Lung (tissue), 17 donors: ENCODE measurements at places on chromosomes 6 and 20. TPM values are rescaled to one million over a fixed set of nuclear protein-coding genes. Genes with fewer than 3 reads are reported as not detected.

DNA sequence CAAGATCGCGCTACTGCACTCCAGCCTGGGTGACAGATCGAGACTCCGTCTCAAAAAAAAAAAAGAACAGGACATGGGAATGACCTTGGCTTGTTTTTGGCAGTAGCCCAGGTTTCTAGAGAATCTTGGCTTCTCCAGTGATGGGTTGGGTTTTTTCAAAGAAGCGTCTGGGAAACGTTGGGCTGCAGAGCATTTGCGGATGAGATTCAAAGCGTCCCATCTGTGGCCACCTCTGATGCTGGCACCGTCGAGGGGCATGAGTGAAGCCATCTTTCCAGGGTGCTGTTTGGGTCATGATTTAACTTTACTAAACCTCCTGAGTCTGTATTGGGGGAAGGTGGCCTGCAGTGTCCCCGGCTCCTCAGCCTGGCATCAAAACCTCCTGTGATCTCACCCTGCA, 43.2 kb upstream of the SRF start:
- H3K27ac ChIP-seq: no peak overlapping the region
- H3K4me1 ChIP-seq: peaks cover 63% of the 10 kb centered on the region
- no peak overlapping the region for H3K4me3 ChIP-seq

PDE7B gene
- total RNA-seq: 3.7 TPM

- no peaks in the 10 kb centered on the region for H3K36me3 ChIP-seq
- H3K4me3 ChIP-seq: peak overlapping the region; percentile 37
- no peaks in the 10 kb centered on the region for H3K27me3 ChIP-seq
These were observed 149.5 kb upstream of the NEDD9 start for GRCh38 chr6:11381801-11382513.

GRCh38 chr6:64252256-64252655, 616.7 kb downstream of the PHF3 start:
- no peaks in the 10 kb centered on the region for H3K36me3 ChIP-seq
- DNase-seq: no peak
- no peak overlapping the region for H3K27ac ChIP-seq
- no peaks in the 10 kb centered on the region for H3K4me1 ChIP-seq
- no peak overlapping the region for H3K4me3 ChIP-seq

MAS1 gene
- total RNA-seq: 0.14 TPM

DNA sequence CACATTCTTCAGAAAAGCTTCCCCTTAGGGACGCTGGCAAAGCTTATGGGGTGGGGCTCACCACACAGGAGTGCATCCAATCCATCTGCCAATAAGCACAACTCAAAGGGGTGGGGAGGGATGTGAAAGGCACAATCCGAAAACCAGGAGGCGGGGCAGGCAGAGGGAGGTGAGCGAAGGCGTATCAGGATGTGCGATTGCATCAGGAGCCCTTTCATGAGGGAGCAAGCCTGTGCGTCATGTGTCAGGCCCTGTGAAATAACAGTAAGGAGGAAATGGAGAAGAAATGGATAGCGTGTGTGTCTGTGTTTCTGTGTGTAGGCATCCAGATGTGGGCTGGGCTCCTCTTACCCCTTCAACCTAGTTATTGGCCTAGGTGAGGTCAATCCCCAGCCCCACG, 382.4 kb upstream of the CDH4 start:
- H3K36me3 ChIP-seq: no peaks in the 10 kb centered on the region
- no peak overlapping the region for H3K27ac ChIP-seq
- no peak overlapping the region for H3K4me3 ChIP-seq
- no peaks in the 10 kb centered on the region for H3K4me1 ChIP-seq
- DNase-seq: no peak
- H3K27me3 ChIP-seq: no peaks in the 10 kb centered on the region

- H3K27me3 ChIP-seq: no peaks in the 10 kb centered on the region
- H3K4me1 ChIP-seq: no peaks in the 10 kb centered on the region
- no peak overlapping the region for H3K27ac ChIP-seq
- H3K4me3 ChIP-seq: no peak overlapping the region
These were observed 108.0 kb upstream of the MOCS1 start for GRCh38 chr6:40042232-40042631.

DNA sequence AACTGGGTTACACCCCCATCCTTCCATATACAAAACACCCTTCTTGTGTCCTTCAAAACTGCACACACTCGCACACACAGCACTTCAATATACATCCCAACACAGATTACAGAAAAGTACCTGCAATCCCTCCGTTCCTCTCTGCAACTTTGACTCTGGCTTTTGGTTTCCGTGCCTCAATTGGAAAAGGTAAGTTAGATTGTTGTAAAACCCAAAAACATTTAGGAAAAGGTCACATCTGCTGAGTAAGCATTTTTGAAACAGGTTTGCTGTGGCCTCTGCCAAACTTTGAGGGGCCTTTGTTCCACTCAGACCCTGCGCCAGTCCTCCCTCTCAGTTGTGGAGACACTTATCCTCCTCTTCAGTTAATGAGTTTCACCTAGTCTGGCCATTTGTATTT, 4.2 kb downstream of the NKX2-4 start:
- no peak overlapping the region for H3K27ac ChIP-seq
- H3K36me3 ChIP-seq: peaks cover 4% of the 10 kb centered on the region
- DNase-seq: no peak
- H3K4me3 ChIP-seq: no peak overlapping the region

DNA sequence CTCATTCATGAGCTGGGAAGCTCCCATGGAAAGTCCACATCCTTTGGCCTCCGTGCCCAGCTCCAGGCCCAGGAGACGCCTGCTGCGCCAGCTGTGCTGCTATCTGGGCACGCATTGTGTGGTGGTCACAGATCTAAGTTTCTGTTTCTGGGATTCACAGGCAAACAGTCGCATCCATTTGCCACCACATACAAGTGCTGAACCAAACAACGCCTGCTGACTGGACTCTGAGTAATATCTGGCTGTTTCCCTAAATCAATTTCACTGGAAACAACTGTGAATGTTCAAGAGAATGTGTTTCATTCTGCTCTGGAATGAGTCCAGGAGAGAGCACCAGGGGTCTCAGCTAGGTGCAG, 45.5 kb downstream of the IRF4 start:
- no peak overlapping the region for H3K4me3 ChIP-seq
- DNase-seq: no peak
- H3K27me3 ChIP-seq: no peaks in the 10 kb centered on the region
- H3K4me1 ChIP-seq: no peaks in the 10 kb centered on the region

DNA sequence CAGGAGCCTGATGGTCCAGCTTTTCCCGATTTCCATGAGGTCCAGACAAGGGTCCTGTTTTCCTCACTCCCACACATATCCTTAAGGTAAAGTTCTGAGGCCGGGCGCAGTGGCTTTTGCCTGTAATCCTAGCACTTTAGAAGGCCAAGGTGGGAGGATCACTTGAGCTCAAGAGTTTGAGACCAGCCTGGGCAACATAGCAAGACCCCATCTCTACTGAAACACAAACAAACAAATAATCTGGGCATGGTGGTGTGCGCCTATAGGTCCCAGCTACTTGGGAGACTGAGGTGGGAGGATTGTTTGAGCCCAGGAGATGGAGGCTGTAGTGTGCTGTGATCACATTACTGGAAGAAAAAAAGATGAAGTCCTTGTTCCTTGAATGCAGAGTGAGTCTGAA, 53.2 kb upstream of the IYD start:
- H3K27ac ChIP-seq: no peak overlapping the region
- no peaks in the 10 kb centered on the region for H3K36me3 ChIP-seq
- no peaks in the 10 kb centered on the region for H3K27me3 ChIP-seq
- H3K4me1 ChIP-seq: no peaks in the 10 kb centered on the region
- no peak for DNase-seq

GRCh38 chr20:45469336-45470261, at the start of gene WFDC2:
Gene WFDC2, plus strand, starts transcription at chr20:45469753. Its CDS starts 29 bp downstream, at chr20:45469782.
- H3K27me3 ChIP-seq: peaks cover 20% of the 10 kb centered on the region
- DNase-seq: peak; percentile 63
- H3K36me3 ChIP-seq: no peaks in the 10 kb centered on the region
- no peak within 1 kb of the TSS for H3K27ac ChIP-seq
- H3K4me3 ChIP-seq: peak within 1 kb of the TSS; percentile 12

DNA sequence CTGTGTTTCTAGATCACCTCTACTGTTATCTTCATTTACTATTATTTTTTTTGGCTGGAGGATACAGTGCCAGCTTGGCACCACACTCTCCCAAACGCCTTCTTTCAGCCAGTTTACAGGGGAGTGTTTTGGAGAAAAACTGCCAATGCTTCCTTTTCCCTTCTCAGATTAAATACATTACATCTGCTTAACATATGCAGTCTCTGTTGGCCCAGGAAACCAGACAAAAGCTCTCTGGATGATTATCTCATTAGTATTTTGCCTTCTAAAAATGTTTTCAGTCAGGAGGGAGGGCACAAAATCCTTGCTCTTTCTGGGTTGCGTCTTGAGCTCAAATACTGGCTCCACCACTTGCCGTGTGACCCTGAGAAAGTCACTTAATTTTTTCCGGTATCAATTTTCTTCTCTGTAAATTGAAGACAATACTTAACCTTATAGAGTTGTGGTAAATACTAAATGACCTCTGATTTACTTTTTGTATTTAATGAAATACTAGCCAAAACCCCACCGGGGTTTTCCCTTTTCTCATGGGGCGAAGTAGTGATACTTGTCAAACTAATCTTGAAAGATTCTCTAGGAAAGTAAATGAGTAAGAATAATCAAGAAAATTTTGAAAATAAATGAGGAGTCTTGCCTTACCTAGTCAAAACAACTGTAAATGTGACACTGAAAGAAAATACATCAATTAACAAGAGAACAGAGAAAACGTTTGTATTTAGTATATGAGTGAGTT, 146.2 kb downstream of the MMS22L start:
- no peaks in the 10 kb centered on the region for H3K36me3 ChIP-seq
- no peaks in the 10 kb centered on the region for H3K4me1 ChIP-seq
- no peak for DNase-seq
- H3K4me3 ChIP-seq: no peak overlapping the region
- no peak overlapping the region for H3K27ac ChIP-seq

BMP6 gene
- 7.5 TPM for total RNA-seq

DNA sequence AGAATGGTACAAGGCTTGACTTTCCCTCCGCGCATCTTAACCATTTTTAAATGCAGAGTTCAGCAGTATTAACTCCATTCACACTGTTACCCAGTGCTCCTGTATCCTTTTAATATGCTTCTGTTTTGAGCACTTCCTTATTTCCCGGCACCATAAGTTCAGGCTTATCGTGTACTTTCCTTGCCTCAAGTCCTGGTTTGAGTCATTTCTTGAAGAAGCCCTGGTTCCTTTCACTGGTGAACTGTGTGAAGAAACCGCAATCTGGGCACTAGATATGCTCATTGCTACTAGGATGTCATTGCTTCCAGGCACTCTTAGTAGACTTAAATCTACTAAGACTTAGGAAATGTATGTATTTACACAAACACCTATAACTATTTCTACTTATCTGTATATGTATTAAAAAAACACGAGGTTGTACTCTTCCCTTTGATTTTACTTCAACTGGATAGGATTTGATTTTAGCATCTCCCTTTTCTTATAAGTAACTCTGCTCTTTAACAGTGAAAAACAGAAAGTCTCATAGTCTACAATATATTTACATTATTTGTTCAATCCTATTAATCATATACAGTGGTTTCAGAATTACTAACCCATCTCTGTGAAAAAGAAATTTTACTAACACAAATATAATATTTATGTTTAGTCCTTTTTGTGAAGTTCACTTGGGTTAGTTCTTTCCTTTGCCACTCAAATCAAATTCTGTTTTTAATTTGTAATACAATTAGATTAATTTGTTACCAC, 135.5 kb downstream of the CDKAL1 start:
- no peaks in the 10 kb centered on the region for H3K36me3 ChIP-seq

GRCh38 chr20:46394872-46395760, 11.3 kb downstream of the ELMO2 start:
- H3K27ac ChIP-seq: no peak overlapping the region
- H3K4me1 ChIP-seq: peaks cover 8% of the 10 kb centered on the region
- peaks cover 35% of the 10 kb centered on the region for H3K36me3 ChIP-seq
- no peak overlapping the region for H3K4me3 ChIP-seq
- no peaks in the 10 kb centered on the region for H3K27me3 ChIP-seq

- H3K4me3 ChIP-seq: no peak overlapping the region
- H3K27ac ChIP-seq: no peak overlapping the region
- no peaks in the 10 kb centered on the region for H3K27me3 ChIP-seq
- H3K36me3 ChIP-seq: no peaks in the 10 kb centered on the region
These were observed 110.3 kb downstream of the CARMIL1 start for GRCh38 chr6:25389471-25389870.

DNA sequence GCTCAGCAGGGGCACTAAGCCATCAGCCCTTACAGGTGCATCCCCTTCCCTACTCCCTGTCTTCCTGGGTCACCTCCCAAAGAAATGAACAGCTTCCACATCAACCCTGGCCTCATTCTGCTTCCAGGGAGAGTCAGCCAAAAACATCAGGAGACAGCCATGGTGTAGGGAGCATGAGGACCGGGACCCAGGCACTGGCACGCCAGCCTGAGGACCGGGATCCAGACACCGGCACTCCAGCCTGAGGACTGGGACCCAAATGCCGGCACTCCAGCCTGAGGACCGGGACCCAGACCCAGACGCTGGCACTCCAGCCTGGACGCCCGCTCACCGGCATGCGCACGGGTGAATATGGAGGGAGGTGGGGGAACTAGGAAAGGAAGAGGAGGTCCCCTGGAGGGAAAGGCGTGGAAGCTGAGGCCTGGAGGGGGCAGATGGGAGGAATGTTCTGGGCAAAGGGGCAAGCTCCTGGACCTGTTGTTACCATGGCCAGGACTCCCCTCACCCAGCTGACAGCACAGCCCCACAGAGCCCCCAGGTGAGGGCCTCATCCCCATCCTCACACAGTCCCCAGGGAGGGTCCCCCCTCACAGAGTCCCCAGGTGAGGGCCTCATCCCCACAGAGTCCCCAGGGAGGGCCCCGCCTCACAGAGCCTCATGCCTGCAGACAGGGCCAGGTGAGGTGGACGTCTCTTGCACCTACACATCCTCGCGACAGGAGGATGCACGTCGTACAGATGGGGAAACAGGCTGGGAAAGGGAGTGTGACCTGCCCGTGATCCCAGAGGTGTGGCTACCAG, 26.0 kb upstream of the MRGBP start:
- no peak overlapping the region for H3K4me3 ChIP-seq
- no peak overlapping the region for H3K27ac ChIP-seq
- H3K4me1 ChIP-seq: no peaks in the 10 kb centered on the region
- H3K36me3 ChIP-seq: no peaks in the 10 kb centered on the region

MARCKS gene
- total RNA-seq: 140 TPM

WASF1 gene
- total RNA-seq: 4.6 TPM

RAET1G gene
- 0.61 TPM for total RNA-seq

DNA sequence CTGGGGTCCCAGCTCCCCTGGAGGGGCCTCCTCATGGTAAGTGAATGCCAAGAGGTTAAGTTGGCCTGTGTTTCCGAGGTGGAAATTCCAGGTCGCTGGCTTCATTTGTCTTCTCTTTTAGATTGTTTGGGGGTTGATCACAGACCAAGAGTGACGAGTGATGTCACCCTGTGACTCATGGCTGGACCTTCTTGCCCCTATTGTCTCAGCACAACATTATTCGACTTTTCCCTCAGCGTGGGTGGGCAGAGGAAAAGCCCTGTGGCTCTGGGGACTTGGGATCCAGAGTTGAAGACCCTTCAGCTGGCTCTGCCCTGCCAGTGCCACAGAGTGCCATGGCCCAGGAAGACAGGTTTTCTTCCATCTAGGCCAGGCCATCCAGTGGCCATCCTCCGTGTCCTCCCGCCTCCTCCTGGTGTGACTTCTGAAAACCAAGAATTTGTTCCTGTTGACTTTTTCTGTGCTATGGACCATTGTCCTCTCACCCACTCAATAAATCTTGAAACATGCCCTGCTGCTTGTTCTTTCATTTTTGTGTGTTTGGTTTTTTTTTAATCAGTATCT, 15.4 kb upstream of the SNHG17 start:
- no peak overlapping the region for H3K27ac ChIP-seq
- no peaks in the 10 kb centered on the region for H3K27me3 ChIP-seq
- DNase-seq: no peak
- no peak overlapping the region for H3K4me3 ChIP-seq
- no peaks in the 10 kb centered on the region for H3K36me3 ChIP-seq
- H3K4me1 ChIP-seq: no peaks in the 10 kb centered on the region

GRCh38 chr20:10531848-10532247, 96.7 kb downstream of the SLX4IP start:
- no peak for DNase-seq
- no peaks in the 10 kb centered on the region for H3K27me3 ChIP-seq
- H3K27ac ChIP-seq: no peak overlapping the region
- peaks cover 6% of the 10 kb centered on the region for H3K4me1 ChIP-seq

PPDPF gene
- 545 TPM for total RNA-seq
